ENCODE measurements at places on chromosomes 2 and 18.

DNA sequence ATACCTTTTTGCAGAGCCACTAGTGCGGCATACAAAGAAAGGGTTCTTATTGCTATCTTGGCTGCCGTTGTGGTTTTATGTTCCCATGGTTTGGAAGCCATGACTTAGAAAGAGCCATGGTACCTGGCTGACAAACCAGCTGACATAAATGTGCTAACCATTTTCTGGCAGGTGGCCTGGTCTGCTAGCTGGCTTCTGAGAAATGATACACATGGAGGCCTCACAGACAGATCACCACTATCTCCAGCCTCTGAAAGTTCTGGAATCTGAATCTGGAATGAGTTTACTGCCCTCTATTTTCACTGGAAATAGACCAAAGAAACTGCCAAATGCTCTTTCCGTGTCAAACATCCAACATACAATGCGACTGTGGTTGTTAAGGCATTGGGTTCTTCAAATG lies 123.7 kb downstream of the QPCT start:
- no peak for DNase-seq

- no peak for DNase-seq
Observed at GRCh38 chr2:47686018-47686417, 96.9 kb upstream of the MSH6 start.

DNA sequence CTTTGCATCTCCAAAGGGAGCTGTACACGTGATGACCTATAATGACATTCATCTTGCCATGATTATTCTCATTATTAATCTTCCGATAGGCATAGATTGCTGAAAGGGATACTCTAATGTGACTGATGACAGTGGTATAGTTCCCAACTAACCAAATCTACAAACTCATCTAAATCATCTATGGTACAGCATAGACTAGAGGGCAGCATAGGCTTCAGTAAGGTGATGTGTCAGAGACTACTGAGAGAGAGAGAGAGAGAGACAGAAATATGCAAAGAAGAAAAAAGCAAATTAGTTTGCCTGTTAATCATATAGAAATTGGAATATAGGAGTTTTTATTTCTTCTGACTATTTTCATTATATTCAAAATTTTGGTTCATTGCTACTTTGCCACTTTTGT lies 89.3 kb downstream of the CSRNP3 start:
- no peak for DNase-seq

DNA sequence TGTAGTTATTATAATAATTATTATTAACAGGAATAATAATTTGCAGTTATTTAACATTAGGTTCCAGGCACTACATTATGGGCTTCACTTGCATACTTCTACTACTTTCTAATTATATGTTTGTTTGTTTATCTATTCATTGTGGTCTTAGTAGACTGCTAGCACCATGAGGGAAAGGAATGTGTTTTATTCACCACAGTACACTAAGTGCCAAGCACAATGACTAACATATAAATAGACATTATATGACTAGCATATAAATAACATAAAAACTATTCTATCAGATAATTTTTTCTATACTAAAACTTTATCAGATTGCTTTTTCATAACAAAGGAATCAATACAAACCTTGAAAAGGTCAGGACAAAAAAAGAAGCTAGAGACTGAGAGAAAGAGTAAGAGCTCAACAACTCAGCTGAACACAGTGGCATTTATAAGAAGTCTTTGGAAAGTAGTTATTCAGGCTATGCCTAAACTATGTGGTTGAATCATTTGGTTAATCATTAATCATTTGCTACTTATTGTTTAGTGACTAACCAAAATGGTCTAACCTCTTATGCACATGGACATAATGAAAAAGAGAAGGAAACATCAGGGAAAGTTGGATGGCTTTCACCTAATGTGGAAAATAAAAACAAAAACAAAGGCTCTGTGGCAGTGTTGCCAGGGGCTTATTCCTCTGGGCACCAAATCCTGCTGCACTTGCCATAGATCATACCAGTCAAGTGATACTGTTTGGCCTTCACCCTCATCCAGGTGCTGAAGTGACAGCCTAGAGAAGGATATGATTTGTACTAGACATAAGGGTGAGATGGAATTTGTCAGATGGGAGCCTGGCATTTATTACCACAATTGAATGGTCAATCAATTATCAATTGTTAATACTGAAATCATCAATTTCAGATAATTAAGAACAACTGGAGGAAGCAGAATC lies 174.9 kb downstream of the ETAA1 start:
- no peak for DNase-seq

- peak; percentile 74 for DNase-seq
Observed at GRCh38 chr18:9766076-9766481, 58.0 kb downstream of the RAB31 start.

Data from esophagus muscularis mucosa (tissue), 4 donors.